ENCODE measurements at places on chromosomes 1 and 21. TPM values are rescaled to one million over a fixed set of nuclear protein-coding genes. Genes with fewer than 3 reads are reported as not detected.

Gene CSDE1
- total RNA-seq, result 591 TPM

Gene TMEM52
- 6.1 TPM for total RNA-seq

Gene CFAP141
- 5.4 TPM for total RNA-seq

Gene APCS
- not detected for total RNA-seq

Gene FMO3
- 5.0 TPM for total RNA-seq

Gene GPR37L1
- 0.09 TPM for total RNA-seq

Gene CLDN19
- total RNA-seq, result 2.0 TPM

Gene GNG4
- total RNA-seq, result 0.21 TPM

Gene SSX2IP
- total RNA-seq, result 12.1 TPM

Gene CACNA1S
- total RNA-seq, result not detected

Gene DMBX1
- not detected for total RNA-seq

Gene EFNA3
- total RNA-seq, result 1.9 TPM

Gene MNDA
- total RNA-seq, result 25.0 TPM

Gene ADGRL4
- 9.6 TPM for total RNA-seq

Gene OLFML2B
- 11.0 TPM for total RNA-seq

Gene KAZN
- 18.8 TPM for total RNA-seq

Gene MX2
- 5.9 TPM for total RNA-seq

Gene GPR52
- total RNA-seq, result 2.6 TPM

DNA sequence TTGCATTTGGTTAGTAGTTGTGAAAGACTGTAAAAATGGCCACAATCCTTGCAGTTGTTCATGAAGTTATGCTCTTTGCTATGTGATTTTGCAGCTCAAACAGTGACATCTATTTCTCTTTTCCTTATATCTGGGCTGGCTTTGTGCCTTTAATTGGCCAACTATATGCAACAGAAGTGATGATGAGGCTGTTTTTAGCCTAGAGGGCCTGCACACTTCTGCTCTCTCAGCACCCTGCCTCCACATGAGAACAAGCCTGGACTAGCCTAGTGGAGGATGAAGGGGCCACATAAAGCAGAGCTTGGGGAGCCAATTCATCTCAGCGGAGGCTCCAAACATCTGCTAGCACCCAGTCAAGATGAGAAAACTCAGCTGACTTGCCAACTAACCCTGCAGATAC is 339.8 kb downstream of the OMA1 start:
- no peaks in the 10 kb centered on the region for H3K4me1 ChIP-seq
- H3K27me3 ChIP-seq, result no peaks in the 10 kb centered on the region
- no peaks in the 10 kb centered on the region for H3K36me3 ChIP-seq
- H3K4me3 ChIP-seq, result no peak overlapping the region

GRCh38 chr1:204742676-204743251 is 57.2 kb upstream of the LRRN2 start:
- H3K27ac ChIP-seq, result no peak overlapping the region
- H3K27me3 ChIP-seq, result no peaks in the 10 kb centered on the region
- no peaks in the 10 kb centered on the region for H3K4me1 ChIP-seq
- DNase-seq, result no peak
- H3K4me3 ChIP-seq, result no peak overlapping the region

DNA sequence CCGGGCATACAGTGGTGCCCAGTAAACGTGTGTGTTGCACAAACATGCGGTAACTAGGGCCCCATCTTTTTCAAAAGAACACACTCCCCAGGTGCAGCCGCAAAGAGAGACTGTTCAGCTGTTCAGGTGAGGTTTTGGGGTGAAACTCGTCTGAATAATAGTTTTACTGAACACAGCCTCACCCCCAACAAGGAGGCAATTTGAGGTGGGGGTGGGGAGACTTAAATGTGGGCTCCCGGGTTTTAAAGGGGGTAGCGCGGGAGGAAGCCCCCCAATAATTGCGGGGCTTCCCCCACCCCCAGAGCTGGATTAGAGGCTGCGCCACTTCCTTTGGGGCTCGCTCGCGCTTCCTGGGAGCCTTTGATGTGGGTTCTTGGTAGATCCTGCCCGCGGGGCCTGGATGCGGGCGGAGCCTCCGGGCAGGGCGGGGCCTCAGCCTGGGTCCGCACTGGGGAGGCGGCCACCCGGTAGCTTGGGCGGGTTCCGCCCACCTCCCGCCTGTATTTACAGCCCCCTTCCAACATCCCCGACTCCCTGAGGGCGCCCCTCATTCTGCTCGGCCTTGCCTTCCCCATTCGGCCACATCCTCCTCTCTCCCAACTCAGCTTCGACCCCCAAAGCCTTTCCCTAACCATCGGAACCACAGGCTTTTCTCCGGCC is 6.4 kb upstream of the EPHA2 start:
- no peaks in the 10 kb centered on the region for H3K4me1 ChIP-seq
- no peak overlapping the region for H3K4me3 ChIP-seq
- H3K36me3 ChIP-seq, result no peaks in the 10 kb centered on the region
- no peak overlapping the region for H3K27ac ChIP-seq
- H3K27me3 ChIP-seq, result no peaks in the 10 kb centered on the region
- DNase-seq, result peak; percentile 68

GRCh38 chr1:186125511-186125910 is 249.5 kb downstream of the TPR start:
- no peak for DNase-seq
- no peaks in the 10 kb centered on the region for H3K27me3 ChIP-seq
- H3K4me3 ChIP-seq, result no peak overlapping the region
- H3K27ac ChIP-seq, result no peak overlapping the region

DNA sequence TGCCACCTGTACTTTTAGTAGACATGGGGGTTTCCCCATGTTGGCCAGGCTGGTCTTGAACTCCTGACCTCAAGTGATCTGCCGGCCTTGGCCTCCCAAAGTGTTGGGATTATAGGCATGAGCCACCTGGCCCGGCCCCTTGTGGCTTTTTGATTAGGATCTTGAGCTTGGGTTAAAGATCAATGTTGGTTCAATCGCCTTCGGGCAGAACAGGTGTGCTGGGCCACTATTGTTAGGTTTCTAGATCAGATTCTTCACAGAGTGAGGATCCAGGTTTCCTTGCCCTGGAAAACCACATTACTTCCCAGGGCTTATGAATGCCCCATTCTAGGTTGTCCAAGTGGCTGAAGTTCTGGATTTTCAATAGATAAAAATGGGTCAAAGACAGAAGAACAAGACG is 6.1 kb downstream of the ETV3 start:
- no peak overlapping the region for H3K27ac ChIP-seq
- H3K27me3 ChIP-seq, result no peaks in the 10 kb centered on the region
- no peak overlapping the region for H3K4me3 ChIP-seq
- peaks cover 62% of the 10 kb centered on the region for H3K36me3 ChIP-seq
- peaks cover 15% of the 10 kb centered on the region for H3K4me1 ChIP-seq

GRCh38 chr1:48047116-48047515 is 49.9 kb upstream of the TRABD2B start:
- H3K4me3 ChIP-seq, result no peak overlapping the region
- H3K27ac ChIP-seq, result no peak overlapping the region
- H3K36me3 ChIP-seq, result no peaks in the 10 kb centered on the region
- no peak for DNase-seq
- H3K4me1 ChIP-seq, result peaks cover 21% of the 10 kb centered on the region

DNA sequence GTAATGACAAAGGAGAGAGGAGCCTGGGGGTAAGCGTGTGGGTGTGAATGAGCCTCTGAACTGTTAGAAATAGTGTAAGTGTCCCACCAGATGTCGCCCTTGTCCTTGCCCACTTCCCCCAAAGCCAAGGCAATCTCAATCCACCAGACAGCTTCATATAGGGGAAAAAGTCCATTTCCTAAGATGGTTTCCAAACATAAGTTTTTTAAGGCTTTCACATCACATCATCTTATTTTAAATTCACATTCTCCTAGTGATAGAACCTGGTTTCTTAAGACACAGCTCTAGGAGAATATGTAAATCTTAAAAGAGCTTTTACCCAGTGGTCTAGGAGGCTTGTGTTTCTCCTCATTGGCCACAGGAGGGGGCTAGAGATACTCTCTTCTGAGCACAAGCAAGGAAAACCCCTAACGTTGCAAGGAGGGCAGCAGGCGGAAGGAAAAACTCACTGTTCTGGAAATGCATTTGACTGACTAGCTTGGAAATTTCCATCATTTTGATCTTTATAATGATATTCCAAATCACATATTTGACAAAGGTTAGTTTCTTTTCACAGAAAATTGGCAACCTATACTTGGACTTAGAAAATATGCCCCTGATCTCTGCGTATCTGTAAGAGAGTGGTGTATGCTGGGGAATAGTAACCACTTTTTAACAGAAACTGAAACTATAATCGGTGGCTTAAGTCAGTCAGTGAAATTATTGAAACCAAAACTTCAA is 51.9 kb upstream of the LPAR3 start:
- no peak overlapping the region for H3K27ac ChIP-seq
- no peaks in the 10 kb centered on the region for H3K36me3 ChIP-seq
- no peaks in the 10 kb centered on the region for H3K27me3 ChIP-seq
- no peak overlapping the region for H3K4me3 ChIP-seq
- H3K4me1 ChIP-seq, result no peaks in the 10 kb centered on the region

- no peaks in the 10 kb centered on the region for H3K27me3 ChIP-seq
- H3K4me1 ChIP-seq, result no peaks in the 10 kb centered on the region
- no peaks in the 10 kb centered on the region for H3K36me3 ChIP-seq
- H3K4me3 ChIP-seq, result no peak overlapping the region
Measured at GRCh38 chr21:45804809-45805313, 161.3 kb downstream of the PCBP3 start.

GRCh38 chr1:215523128-215523861 is 43.8 kb upstream of the KCTD3 start:
- no peaks in the 10 kb centered on the region for H3K27me3 ChIP-seq
- no peaks in the 10 kb centered on the region for H3K36me3 ChIP-seq
- H3K27ac ChIP-seq, result no peak overlapping the region
- no peak overlapping the region for H3K4me3 ChIP-seq

DNA sequence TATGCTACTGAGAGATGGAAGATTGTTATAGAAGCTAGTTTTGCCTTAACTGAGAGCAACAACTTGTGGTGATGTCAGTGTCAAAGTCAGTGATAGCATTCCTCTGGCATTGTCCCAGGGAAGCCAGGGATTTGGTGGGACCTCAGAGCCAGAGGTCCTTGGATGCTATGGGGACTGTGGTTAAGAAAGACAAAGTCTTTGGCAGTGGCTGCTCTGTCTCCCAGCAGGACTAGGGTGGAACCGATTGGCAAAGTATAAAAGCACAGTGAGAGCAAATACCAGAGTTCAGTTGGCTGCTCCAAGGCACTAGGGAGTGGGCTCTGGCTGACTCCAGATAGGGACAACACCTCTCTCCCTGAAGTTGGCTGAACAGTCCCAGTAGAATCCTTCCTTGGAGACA is 104.8 kb downstream of the GDAP2 start:
- H3K4me1 ChIP-seq, result peaks cover 7% of the 10 kb centered on the region
- no peak for DNase-seq
- peak overlapping the region; percentile 55 for H3K27ac ChIP-seq
- H3K27me3 ChIP-seq, result no peaks in the 10 kb centered on the region
- no peaks in the 10 kb centered on the region for H3K36me3 ChIP-seq
- no peak overlapping the region for H3K4me3 ChIP-seq

DNA sequence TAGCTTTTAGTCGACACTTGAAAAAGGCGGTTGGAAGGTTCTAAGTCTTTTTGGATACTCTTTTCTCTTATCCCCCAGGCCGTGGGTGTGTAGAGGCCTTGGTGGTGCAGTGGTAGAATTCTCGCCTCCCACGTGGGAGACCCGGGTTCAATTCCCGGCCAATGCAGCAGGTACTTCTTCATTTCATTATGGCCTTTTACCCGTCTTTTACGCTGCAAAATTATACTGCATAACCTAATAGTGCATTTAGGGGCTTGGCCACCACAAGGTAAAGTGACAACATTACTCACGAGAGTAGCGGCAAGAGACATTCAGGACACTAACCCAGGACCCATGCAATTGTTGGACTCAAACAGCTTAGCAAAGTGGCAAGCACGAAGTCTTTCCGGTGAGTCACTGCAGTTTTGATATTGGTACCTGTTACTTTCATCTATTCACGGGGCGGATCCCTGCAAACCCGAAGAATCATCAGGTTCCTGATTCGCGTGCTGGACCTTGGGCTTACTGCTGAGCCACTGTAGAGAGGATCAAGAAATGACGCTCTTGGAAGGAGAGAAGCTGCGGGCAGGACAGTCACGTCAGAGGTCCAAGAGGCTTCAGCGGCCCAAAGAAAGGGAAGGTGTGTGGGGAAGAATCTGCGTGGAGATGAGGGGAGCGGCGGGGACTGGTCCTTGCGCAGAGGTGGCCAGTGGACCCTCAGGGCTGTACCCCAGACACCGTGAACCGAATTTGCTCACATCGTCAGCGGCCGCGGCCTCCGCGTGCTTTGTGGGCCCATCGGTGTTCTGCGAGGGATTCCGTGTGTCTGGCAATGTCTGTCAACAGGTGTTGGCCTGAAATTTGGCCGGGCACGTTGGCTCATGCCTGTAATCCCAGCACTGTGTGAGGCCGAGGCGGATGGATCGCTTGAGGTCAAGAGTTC is 12.9 kb upstream of the RNU1-4 start:
- H3K27me3 ChIP-seq, result no peaks in the 10 kb centered on the region

GRCh38 chr1:2212532-2213491 is 15.3 kb upstream of the SKI start:
- H3K36me3 ChIP-seq, result no peaks in the 10 kb centered on the region
- no peak overlapping the region for H3K4me3 ChIP-seq
- peak; percentile 96 for DNase-seq
- peak overlapping the region; percentile 99 for H3K27ac ChIP-seq

DNA sequence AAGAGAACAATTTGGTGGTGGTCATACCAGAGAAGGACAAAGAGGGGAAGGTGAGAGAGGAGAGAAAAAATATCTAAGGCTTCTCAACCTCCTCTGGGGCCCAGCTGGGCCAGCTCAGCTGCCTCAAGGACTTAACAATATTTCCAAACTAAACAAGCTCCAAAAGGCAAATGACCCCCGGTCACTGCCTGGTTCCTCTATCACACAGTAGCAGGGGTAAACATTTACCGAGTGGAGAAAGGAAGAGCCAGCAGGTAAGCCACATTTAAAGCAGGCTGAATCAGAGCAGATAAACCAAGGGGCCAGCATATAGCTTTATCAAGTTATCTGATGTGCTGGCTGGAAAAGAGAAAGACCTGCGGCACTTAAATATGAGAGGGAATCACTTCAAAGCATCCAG is 102.1 kb downstream of the KCND3 start:
- no peak overlapping the region for H3K27ac ChIP-seq
- no peak overlapping the region for H3K4me3 ChIP-seq
- DNase-seq, result no peak
- H3K27me3 ChIP-seq, result peaks cover 10% of the 10 kb centered on the region
- H3K4me1 ChIP-seq, result no peaks in the 10 kb centered on the region

GRCh38 chr1:231636157-231636556 is 9.6 kb downstream of the DISC1 start:
- H3K36me3 ChIP-seq, result no peaks in the 10 kb centered on the region
- no peak overlapping the region for H3K4me3 ChIP-seq
- no peak for DNase-seq
- no peaks in the 10 kb centered on the region for H3K4me1 ChIP-seq
- no peaks in the 10 kb centered on the region for H3K27me3 ChIP-seq

- H3K4me1 ChIP-seq, result no peaks in the 10 kb centered on the region
- H3K36me3 ChIP-seq, result no peaks in the 10 kb centered on the region
- no peak for DNase-seq
- H3K27ac ChIP-seq, result no peak overlapping the region
- H3K27me3 ChIP-seq, result no peaks in the 10 kb centered on the region
Measured at GRCh38 chr1:239677362-239677761, 291.0 kb downstream of the CHRM3 start.

Data from lung (tissue), 17 donors.